ENCODE measurements at places on chromosomes 3 and 15.

GRCh38 chr3:120622870-120623726 lies 27.0 kb downstream of the NDUFB4 start:
- H3K36me3 ChIP-seq: no peaks in the 10 kb centered on the region
- no peak for DNase-seq
- H3K27ac ChIP-seq: no peak overlapping the region
- no peaks in the 10 kb centered on the region for H3K4me1 ChIP-seq
- H3K27me3 ChIP-seq: no peaks in the 10 kb centered on the region

DNA sequence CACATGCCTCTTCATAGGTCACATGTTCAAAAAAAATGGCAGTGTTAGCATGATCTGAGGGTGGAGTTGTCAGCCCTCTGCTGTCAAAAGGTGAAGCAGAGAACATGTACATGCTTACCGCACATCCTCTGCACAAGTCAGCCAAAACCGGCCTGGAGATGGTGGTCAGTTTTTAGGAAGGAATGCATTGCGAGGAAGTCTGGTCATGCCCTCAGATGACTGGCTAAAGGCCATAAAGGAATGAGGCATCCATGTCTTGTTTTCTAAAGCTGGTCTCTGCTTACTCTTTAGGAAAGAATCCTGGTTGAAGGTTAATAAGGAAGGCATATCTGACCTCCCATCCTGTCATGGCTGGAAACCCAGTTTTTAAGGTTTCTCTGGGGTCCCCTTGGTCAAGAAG lies 292.0 kb upstream of the CCDC54 start:
- DNase-seq: no peak
- H3K27me3 ChIP-seq: no peaks in the 10 kb centered on the region
- H3K36me3 ChIP-seq: no peaks in the 10 kb centered on the region
- H3K27ac ChIP-seq: no peak overlapping the region

GRCh38 chr3:52177701-52178042 lies 20.3 kb upstream of the ALAS1 start:
- no peak overlapping the region for H3K27ac ChIP-seq
- peaks cover 9% of the 10 kb centered on the region for H3K4me1 ChIP-seq
- H3K36me3 ChIP-seq: no peaks in the 10 kb centered on the region
- DNase-seq: no peak

GRCh38 chr3:97720417-97720816 lies 44.1 kb upstream of the ARL6 start:
- no peak overlapping the region for H3K4me3 ChIP-seq
- no peak overlapping the region for H3K27ac ChIP-seq
- DNase-seq: no peak
- no peaks in the 10 kb centered on the region for H3K4me1 ChIP-seq

GRCh38 chr3:137148917-137149316 lies 191.1 kb downstream of the IL20RB start:
- H3K27me3 ChIP-seq: no peaks in the 10 kb centered on the region
- no peaks in the 10 kb centered on the region for H3K4me1 ChIP-seq
- no peak overlapping the region for H3K27ac ChIP-seq
- DNase-seq: no peak
- H3K4me3 ChIP-seq: no peak overlapping the region

GRCh38 chr15:57213862-57214261 lies 162.4 kb upstream of the CGNL1 start:
- H3K27ac ChIP-seq: no peak overlapping the region
- peaks cover 2% of the 10 kb centered on the region for H3K27me3 ChIP-seq
- no peaks in the 10 kb centered on the region for H3K36me3 ChIP-seq
- H3K4me1 ChIP-seq: peaks cover 5% of the 10 kb centered on the region
- no peak overlapping the region for H3K4me3 ChIP-seq
- no peak for DNase-seq

DNA sequence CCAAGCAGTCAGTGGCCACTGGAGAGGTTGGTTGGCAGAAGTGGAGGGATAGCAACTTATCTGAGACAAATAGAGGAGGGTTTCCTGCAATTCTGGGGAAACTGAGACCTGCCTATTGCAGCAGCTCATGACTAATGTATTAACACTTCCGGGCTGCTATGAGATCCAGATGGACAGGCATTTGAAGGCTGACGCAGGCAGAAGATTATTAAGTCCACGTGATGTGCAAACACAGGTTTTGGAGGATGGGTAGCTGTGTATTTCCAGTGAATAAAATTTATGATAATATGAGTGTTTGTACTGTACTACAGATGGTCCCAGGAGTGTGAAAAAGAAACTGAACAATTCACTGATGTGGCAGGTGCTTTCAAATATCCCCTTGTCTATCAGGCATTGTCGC lies 28.5 kb upstream of the CFAP161 start:
- H3K36me3 ChIP-seq: no peaks in the 10 kb centered on the region
- no peak overlapping the region for H3K27ac ChIP-seq
- no peak for DNase-seq
- H3K4me1 ChIP-seq: peaks cover 8% of the 10 kb centered on the region
- no peak overlapping the region for H3K4me3 ChIP-seq

DNA sequence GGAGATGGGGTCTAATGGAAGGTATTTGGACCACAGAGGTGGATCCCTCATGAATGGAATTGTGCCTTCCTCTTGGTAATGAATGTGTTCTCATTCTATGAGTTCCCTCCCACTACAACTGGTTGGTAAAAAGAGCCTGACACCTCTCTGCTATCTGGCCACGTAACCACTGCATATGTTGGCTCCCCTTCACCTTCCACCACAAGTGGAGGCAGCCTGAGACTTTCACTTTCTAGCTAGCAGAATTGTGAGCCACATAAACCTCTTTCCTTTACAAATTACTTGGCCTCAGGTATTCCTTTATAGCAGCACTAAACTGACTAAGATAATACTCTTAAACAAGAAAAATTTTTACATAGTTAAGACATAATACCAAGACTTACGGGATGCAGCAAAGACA lies 155.3 kb downstream of the NR1I2 start:
- H3K36me3 ChIP-seq: peaks cover 7% of the 10 kb centered on the region
- DNase-seq: peak; percentile 59
- H3K4me1 ChIP-seq: peaks cover 20% of the 10 kb centered on the region
- H3K27ac ChIP-seq: peak overlapping the region; percentile 2
- H3K4me3 ChIP-seq: peak overlapping the region; percentile 33
